CD8-positive, alpha-beta memory T cell (primary cell): ENCODE measurements at places on chromosomes 3 and 15. TPM values are rescaled to one million over a fixed set of nuclear protein-coding genes. Genes with fewer than 3 reads are reported as not detected.
A peak's percentile ranks its signal among the peaks of the same experiment; 100 is the strongest.

Gene CCNB2
- 0.51 TPM for polyA plus RNA-seq

Gene GRAMD1C
- polyA plus RNA-seq: 0.68 TPM

Gene SELENOS
- 81.2 TPM for polyA plus RNA-seq

Gene TRPC1
- 0.72 TPM for polyA plus RNA-seq

- H3K27ac ChIP-seq: no peak overlapping the region
- no peaks in the 10 kb centered on the region for H3K4me1 ChIP-seq
- no peaks in the 10 kb centered on the region for H3K27me3 ChIP-seq
- H3K36me3 ChIP-seq: no peaks in the 10 kb centered on the region
- H3K4me3 ChIP-seq: no peak overlapping the region
Measured at GRCh38 chr3:25478211-25478757, 50.2 kb downstream of the RARB start.

- H3K36me3 ChIP-seq: no peaks in the 10 kb centered on the region
- no peaks in the 10 kb centered on the region for H3K4me1 ChIP-seq
Measured at GRCh38 chr15:61500951-61501620, 272.0 kb upstream of the RORA start.

DNA sequence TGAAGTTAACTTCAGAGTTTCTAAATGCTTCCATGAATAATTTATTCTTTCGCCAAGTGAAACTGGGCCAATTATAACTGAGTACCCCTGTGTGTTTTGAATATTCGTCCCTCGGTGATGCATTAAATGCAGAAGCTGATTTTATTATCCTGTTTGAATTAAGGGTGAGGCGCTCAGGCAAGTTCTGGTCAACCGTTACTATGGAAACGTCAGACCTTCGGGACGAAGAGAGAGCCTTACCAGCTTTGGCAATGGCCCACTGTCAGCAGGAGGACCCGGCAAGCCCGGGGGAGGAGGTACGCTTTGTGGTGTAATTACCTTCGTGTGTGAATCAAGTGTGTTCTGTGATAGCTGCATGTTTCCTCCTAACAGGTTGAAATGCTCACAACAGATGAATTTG is 239.8 kb downstream of the ITPR1 start:
- DNase-seq: no peak
- no peaks in the 10 kb centered on the region for H3K36me3 ChIP-seq
- no peaks in the 10 kb centered on the region for H3K27me3 ChIP-seq
- no peak overlapping the region for H3K27ac ChIP-seq
- H3K4me3 ChIP-seq: no peak overlapping the region

- H3K27me3 ChIP-seq: no peaks in the 10 kb centered on the region
- no peak overlapping the region for H3K4me3 ChIP-seq
- no peak for DNase-seq
Measured at GRCh38 chr3:101377796-101378195, 57.4 kb upstream of the IMPG2 start.

GRCh38 chr3:98809557-98809956 is 46.4 kb downstream of the ST3GAL6 start:
- H3K4me1 ChIP-seq: no peaks in the 10 kb centered on the region
- H3K4me3 ChIP-seq: no peak overlapping the region
- DNase-seq: no peak
- H3K27ac ChIP-seq: no peak overlapping the region

DNA sequence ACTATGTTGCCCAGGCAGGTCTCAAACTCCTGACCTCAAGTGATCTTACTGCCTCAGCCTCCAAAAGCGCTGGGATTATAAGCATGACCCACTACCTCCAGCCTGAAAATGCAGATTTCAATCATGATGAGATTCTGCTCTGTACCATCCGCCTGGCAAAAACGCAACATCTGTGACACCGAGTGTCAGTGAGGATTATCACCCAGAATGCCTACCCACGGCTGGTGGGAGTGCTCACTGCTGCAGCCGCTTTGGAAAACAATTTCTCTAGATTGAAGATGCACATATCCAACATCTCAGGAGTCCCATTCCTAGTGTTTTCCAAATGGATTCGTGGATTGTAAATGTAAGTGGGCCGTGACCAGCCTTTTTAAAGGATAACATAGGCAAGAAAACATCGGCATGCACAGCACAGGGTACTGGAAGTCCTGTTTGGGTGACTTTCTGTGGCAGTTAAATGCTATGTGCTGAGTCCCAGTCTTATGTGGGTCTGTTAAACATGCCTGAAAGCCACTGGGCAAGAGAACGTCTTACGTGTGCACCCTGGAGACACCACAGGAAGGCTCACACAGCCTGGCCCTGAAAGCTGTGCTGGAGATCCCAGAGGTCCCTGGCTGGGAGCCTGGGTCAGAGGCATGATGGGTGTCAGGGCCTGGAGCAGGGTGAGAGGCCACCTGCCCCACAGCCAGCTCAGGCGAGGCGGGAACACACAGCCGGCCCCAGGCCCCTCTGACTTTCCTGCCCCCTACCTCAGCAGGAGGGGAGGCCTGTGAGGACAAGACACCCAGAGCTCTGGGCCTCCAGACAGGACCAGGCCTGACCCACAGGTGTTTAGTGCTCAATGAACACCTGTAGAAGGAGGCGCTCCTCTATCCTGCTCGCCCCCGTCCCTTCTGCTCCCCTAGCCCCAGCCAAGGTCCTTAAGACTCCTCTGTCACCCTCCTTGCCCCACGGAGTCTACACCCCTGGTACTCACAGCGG is 918 bp downstream of the PRSS50 start:
- no peaks in the 10 kb centered on the region for H3K4me1 ChIP-seq
- DNase-seq: no peak
- H3K27me3 ChIP-seq: no peaks in the 10 kb centered on the region
- H3K36me3 ChIP-seq: no peaks in the 10 kb centered on the region

DNA sequence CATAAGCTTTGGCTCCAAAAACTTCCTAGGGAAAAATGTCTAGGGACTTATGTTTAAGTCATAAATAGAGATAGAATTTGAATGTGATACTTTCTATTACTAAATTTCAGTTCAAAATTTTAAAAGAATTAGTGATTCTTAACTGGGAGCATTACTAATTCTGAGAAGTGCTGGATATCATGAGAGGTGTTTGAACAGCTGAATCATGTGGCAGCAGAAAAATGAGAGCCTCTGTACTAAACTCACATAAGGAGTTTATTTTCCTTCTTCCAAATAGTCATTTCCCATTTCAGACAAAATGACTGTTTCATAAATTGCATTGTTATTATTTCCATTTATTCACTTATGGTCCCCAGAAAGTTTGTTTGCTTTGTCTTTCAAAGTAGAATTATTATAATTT is 62.7 kb downstream of the SLMAP start:
- peaks cover 26% of the 10 kb centered on the region for H3K4me1 ChIP-seq
- DNase-seq: no peak
- no peaks in the 10 kb centered on the region for H3K27me3 ChIP-seq
- H3K4me3 ChIP-seq: no peak overlapping the region
- no peaks in the 10 kb centered on the region for H3K36me3 ChIP-seq
- H3K27ac ChIP-seq: no peak overlapping the region

DNA sequence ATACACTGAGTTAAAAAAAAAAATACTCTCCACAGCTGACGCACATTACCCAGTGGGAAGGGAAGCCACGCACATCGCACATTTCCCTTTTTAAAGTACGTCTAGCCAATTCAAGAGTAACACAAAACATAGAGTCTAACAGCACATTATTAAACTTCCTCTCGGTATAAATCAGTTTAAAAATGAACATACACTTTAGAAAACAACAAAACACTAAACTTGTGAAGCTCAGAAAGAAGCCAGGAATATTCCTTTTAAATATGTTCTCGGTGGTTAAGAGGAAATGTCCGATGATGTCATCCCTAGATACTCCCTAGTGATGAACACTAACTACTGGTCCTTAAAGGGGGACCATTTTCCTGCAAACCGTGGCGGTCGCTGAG is 721 bp downstream of the MYEF2 start:
- peaks cover 7% of the 10 kb centered on the region for H3K4me1 ChIP-seq
- H3K36me3 ChIP-seq: no peaks in the 10 kb centered on the region
- peak overlapping the region; percentile 15 for H3K27ac ChIP-seq

DNA sequence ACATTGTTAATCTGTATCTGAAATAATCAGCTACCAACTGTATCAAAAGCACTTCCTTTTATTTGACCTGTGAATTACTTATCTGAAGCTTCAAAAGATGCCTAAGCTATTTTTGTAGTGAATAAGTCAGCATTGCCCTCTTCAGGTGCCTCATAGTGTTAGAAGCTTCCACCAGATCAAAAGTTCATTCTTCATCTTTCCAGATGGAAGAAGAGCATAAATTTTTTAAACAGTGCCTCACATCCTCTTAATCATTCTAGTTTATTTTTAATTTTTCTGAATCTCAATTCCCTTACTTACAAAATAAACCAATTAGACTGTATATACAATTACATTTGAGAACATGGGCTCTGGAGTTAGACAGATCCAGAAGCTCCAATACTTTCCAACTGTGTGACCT is 65.0 kb downstream of the MYO5A start:
- H3K4me1 ChIP-seq: peaks cover 30% of the 10 kb centered on the region
- H3K27me3 ChIP-seq: no peaks in the 10 kb centered on the region
- DNase-seq: no peak
- H3K36me3 ChIP-seq: no peaks in the 10 kb centered on the region

DNA sequence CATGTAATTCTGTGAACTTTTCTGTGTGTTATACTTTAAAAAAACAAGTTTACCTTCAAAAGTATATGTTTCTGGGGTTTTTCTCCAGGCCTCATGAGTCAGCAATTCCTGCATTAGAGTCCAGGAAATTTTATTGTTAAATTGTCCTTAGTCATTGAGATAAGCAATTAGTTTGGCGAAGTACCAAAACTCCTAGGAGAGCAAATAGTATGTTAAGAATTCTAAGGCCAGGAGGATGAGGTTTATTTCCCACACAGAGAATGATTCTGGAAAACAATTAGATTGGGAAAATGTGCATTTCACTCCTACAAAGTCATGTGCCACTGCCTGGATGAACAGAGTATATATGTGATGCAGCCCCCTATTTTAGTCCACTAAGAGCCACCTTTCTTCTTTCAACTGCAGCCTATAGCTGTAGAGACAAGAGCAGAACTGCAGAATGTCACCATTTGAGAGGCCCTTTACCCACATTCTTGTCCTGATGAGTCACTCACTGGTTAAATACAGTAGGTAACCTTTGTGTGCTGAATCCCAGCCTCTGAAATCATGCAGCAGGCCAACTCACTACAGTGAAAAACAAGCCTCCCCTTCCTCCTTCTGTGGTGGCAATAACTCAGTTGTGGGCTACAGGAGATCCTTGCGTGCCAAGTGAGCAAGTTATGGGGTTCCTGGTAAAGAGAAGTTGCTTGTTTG is 452.8 kb upstream of the THBS1 start:
- DNase-seq: no peak
- H3K27me3 ChIP-seq: no peaks in the 10 kb centered on the region
- no peaks in the 10 kb centered on the region for H3K36me3 ChIP-seq
- no peak overlapping the region for H3K27ac ChIP-seq
- no peak overlapping the region for H3K4me3 ChIP-seq

DNA sequence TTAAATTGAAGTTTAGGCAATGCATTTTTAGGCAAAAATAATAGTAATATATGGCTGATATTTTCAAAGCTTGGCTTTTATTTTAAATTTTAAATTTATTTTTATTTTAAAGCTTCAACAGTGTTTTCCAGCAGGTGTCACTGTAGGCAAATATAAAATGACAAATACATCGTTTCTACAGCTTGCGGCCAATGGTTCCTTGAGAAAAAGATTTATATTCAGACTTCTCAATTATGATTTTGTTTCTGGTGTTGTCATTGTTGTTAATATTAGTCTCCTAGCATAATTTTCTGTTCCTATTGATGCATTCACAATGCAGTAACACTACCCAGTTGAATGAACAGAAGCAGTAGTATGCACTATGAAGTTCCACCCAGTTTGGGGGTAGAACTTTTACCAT is 220.7 kb upstream of the DNAJC19 start:
- H3K4me1 ChIP-seq: no peaks in the 10 kb centered on the region
- no peak for DNase-seq
- H3K27ac ChIP-seq: no peak overlapping the region
- H3K36me3 ChIP-seq: no peaks in the 10 kb centered on the region

DNA sequence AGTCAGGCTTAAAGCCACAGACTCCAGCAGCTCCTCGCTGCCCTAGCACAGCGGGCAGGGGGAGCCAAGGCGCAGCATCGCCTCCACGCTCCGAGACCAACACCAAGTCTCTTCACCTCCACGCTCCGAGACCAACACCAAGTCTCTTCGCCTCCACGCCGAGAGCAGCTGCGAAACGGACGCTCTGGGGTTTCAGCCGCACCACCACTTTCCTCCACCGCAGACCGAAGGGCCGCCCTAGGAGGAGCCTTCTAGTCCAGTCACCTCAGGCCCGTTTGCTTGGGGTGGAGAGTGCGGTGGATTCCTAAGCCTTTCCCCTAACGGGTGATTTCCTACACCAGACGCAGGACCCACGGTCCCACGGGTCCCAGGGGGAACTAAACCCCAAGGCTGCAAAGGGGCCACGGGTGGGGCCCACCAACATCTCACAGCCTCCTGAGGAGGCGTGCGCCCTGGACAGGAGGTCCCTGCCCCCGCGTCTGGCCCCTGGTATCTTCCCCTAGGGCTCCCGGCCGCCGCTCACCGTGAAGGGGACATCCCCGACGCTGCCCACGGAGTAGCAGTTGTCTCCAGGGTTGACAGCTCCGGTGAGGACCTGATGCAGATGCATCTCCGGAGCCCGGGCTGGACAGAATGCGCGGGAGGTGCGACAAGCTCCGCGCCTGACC is 501 bp downstream of the DMXL2 start:
- H3K27me3 ChIP-seq: no peaks in the 10 kb centered on the region
- no peak for DNase-seq
- H3K27ac ChIP-seq: peak overlapping the region; percentile 41
- no peaks in the 10 kb centered on the region for H3K36me3 ChIP-seq

DNA sequence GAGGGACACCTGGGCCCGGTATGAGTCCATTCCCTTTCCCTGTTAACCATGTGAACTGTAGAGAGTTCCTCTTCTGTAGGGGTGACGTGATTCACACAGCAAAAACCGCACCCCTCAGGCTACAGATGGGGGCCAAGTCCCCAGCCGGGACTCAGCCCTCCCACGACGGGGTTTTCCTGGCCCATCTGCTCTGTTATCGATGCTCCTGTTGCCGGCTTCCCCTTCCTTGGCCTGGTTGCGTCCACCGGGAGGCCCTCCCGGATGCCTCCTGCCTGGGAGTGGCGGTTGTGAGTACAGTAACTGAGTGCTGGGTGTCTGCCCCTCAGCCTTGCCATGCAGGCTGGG is 817 bp upstream of the PLXNA1 start:
- peak overlapping the region; percentile 75 for H3K27ac ChIP-seq
- no peaks in the 10 kb centered on the region for H3K27me3 ChIP-seq
- peak overlapping the region; percentile 86 for H3K4me3 ChIP-seq
- DNase-seq: peak; percentile 52
- peaks cover 10% of the 10 kb centered on the region for H3K4me1 ChIP-seq
- no peaks in the 10 kb centered on the region for H3K36me3 ChIP-seq

DNA sequence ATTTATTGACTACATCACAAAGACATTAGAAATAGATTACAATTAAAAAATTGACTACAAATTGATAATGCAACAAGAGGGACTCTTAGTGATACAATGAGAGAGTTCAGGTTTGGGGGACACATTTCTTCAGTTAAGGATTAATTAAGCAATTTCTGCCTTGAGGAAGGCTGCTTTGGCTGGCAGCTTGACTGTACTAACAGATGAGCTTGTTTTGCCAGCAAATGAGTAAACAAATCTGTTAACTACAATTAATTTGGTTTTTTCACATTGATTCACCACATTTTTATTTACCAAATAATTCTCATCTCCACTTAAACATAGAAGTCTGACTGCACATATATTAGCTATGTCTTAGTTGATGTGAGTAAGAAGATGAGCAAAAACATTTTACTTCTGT is 183.6 kb upstream of the ZNF385D start:
- H3K4me3 ChIP-seq: no peak overlapping the region
- no peaks in the 10 kb centered on the region for H3K4me1 ChIP-seq
- no peak overlapping the region for H3K27ac ChIP-seq
- H3K36me3 ChIP-seq: no peaks in the 10 kb centered on the region
- no peak for DNase-seq
